Stimulated activated CD8-positive, alpha-beta memory T cell treated with anti-CD3 and anti-CD28 coated beads, Interleukin-4, amount 100 ng/mL, for 24 hours (primary cell): ENCODE measurements at places on chromosomes 11 and 22.

DNA sequence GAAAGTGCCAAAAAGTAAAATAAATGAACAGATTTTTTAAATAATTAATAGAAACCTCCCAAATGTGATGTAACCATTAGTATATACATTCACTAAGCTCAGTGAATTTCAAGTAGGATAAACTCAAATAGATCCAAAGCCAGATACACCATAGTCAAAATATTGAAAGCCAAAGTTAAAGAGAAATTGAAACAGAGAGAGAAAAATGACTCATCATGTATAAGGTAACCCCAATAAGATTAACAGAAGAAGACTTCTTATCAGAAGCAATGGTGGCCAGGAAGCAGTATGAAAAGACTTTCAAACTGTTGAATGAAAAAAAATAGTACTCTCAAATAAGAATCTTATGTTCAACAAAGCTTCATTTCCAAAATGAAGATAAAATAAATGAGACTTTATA lies 70.5 kb downstream of the LUZP2 start:
- DNase-seq: no peak

- DNase-seq: no peak
These were observed 26.5 kb upstream of the KRTAP5-7 start for GRCh38 chr11:71500601-71501021.

DNA sequence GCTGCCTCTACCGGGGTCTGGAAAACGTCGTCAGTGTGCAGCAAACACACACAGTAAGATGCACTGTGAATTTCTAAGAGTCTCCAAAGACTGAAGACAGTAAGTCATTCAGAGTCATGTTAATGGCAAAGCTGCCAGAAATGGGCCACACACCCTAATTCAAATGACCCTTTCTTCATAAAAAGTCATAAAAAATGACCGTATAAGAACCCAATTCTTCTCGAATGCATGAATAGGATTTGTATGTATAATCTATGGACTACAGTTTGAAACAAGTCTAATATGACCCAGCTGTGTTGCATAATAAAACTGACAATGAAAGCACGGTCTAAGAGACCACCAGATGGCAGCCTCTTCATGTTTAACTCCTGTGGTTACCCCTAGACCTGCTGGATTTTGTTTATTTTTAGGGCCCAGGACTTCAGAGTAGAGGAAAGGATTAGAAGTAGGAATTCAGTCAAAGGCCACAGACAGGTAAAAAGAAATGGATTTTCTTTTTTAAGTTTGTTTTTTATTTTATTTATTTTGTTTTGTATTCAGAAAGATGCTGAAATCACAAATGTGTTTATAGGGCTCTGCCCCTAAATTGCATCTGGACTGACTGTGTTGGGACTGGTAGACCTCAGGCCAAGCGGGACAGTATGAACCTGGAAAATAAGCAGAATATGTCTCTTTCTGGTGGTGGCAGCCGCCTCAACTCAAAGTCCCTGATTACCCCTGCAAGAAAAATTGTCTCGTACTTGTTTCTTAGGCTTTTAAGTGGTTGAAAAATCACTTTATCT lies 32.1 kb upstream of the SLC5A12 start:
- DNase-seq: no peak

DNA sequence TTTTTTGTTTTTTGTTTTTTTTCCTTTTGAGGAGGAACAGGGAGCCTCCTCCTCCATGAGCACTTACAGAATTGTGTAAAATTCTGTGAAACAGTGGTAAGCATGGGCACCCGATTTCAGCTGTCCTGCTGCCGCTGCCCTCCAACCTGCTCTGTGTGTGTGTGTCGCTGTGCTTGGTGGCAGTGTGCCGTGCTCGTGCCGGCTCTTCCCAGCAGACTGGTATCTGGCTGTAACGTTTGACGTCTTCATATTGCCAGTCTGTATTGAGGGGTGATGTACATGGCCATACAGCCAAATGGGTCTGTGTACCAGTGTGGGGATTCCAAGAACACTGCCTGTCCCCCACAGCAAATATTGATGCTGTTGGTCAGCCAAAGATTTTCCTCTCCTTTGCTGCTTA lies 97.1 kb downstream of the CWC15 start:
- no peak for DNase-seq

DNA sequence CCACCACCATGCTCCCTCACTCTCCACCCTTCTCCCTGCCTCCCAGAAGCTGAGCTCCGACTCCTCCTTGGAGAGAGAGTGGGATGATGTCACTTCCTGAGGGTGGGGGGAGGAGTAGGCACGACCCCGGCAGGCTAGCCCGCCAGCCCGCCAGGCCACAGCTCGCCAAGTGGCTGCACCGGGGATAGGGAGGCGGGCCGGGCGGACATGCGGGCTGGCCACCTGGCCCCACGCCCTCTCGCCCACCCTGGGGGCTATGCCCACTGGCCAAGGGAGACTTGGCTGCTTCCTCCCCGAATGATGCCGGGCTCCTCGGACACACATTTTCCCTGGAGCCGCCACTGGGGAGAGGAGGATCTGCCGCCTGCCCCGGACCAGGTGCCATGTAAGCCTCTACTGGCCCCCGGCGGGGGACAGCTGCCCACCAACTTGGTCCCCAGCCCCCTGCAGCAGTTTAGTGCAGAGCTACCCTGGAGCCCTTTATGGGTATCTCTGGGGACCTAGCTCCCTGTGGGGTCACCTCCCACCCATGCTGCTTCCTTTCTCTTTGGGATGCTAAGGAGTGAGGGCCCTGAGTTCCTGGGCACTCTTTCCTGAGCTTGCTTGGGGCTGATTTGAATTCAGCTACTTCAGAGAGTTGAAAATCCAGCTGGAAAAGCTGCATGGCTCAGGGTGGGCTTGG lies 33.7 kb upstream of the MYRF start:
- no peak for DNase-seq

DNA sequence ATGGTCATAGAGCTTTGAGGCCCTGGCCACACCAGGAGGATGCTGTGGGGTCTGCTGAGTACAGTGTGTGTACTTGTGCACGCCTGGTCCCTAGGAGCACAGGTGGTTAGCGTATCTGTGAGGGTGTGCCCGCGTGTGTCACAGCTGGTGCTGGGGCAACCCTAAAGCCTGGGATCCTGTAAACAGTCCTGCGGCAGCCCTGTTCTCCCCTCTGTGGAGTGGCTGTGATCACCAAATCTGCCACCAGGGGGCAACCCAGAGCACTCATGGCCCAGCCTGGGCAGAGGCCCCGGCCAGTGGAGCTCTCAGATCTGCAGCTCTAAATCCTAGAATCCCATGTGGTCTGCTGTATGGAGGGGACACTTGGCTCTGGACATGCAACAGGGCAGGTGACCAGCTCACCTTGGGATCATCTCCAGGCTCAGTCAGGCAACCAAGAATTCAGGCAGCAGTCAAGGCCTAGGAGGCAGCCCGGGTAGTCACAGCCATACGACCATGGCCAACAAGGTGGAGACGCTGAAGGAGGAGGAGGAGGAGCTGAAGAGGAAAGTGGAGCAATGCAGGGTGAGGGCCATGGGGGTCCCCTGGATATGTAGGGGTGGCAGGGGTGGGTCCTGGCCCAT lies 3.9 kb downstream of the SH3BP1 start:
- peak; percentile 82 for DNase-seq

DNA sequence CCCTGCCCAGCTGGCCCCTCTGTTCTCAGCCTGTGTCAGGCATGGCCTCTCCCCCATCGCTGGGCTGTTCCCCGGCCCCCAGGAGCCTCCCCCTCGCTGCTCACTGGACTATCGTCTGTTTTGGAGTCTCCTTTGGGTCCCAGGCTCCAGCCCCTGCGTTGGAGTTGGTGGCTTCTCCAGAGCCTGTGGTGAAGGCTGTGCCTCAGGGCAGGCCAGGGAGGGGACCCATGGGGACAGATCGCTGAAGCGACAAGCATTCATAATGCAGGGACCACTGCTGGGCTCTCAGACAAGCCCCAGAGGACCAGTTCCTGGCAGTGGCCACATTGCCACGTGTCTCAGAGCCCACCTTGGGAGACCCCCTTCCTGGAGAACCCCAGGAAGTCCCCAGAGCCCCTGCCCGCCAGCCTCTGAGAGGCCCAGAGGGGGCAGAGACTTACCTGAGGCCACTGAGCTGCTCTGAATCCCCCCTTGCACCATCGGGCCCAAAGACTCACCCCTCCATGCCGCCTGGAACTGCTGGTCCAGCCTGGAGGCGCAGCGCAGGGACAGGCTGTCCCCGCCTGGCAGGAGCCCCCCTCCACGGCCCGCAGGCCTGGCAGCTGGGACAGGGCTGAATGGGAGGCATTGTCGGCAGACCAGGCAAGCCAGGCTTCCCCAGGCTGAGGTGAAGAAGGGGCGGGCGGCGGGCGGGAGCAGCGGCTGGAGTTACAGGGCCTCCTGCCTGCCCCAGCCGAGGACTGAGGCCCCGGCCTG lies at the start of gene CHADL:
CHADL (minus strand) TSS at position 555 of the 756 bp plus-strand sequence; CDS start at position 505, 50 bp downstream.
- no peak for DNase-seq
